Heart left ventricle (tissue), 16 donors: ENCODE measurements at places on chromosomes 2 and 18. TPM values are rescaled to one million over a fixed set of nuclear protein-coding genes. Genes with fewer than 3 reads are reported as not detected.

DNA sequence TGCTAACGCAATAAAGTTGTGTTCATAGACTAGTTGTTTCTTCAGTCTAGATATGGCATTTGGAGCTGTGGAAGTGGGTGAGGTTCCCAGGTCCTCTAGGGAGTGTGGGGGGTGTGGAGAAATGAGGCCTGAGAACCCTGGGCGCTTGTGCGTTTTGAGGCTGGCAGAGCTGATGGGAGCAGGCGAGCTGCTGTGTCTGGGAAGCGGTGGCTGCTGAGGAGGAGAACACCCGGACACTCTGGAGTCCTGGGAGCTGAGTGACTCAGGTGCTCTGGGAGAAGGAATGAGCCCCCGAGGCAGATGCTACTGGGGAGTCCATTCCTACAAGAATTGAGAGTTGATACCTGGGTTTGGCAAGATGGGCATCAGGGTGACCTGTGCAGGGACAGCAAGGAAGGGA lies 67.5 kb downstream of the LPIN1 start:
- no peak for DNase-seq

- peak; percentile 42 for DNase-seq
Observed at GRCh38 chr2:101264360-101264939, 11.8 kb downstream of the CNOT11 start.

DNA sequence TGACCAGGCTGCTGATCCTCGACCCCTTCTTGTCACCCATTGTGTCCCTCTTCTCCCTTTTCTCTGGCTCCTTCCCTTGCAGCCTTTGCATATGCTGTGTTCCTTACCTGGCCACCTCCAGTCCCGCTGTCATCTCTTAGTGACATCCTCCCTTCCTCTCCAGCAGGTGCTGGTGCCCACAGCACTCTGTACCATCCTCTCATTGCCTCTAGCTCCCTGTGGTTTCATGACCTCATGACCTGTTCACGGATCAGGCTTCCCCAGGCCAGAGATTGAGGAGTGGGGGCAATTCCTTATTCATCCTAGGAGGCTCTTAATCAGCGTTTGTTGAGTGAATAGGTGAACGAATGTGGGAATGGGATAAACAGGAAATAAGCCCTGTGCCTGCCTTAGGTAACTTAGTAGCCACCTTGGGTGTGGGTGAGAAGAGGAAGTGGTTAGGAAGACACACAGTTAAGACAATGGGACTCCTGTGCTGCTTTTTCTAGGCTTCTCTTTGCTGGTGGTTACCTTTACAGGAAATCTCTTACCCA lies 35.5 kb downstream of the ITGA6 start:
- no peak for DNase-seq

DNA sequence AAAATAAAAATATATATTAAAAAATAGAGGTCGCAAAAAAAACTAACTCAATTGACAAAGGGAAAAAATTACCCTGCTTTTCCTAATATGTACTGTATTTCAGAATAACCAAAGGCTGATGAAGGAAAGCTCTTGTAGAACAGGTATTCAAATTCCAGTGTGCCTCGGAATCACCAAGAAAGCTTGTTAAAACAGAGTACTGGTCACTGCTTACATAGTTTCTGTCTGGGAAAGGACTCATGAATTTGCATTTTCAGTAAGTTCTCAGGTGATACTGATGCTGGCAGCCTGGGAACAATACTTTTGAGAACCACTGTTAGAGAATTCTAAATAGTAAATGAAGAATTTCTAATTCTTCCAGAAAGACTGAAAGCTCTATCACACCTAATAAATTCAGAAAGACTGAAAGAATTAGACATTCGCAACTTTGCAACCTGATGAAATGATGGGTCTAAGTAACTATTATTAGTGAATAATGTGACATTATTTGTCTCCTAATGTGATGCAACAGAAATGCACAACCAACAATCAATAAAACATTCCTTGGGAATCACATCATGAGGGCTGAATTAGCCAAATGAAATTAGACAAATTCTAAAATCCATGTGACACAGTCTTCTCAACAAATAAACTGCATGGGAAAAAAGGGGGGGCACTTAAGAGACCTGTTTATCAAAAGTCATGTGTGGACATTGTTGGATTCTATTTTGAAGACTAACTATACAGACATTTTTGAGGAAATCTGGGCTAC lies 21.9 kb downstream of the RPRD1A start:
- no peak for DNase-seq

DNA sequence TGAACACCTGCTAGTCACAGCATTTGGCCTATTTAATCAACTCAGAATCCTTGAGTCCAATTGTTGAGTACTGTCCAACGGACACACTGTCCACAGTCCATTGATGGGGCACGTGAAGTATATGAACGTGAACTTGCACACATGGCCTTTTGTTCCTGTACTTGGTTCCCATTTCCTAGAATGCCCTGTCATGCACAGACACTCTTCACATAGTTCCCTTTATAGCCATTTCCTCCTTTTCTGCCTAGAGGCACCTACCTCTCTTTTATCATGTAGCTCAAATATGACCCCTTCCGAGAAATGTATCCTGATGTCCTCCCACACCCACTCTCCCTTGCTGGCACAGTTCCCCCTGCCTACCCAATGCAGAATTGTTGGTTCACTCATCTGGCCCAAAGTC lies 8.7 kb upstream of the CRYGA start:
- no peak for DNase-seq

GRCh38 chr18:46678785-46679399 lies 21.9 kb upstream of the LOXHD1 start:
- DNase-seq: no peak

- DNase-seq: no peak
Observed at GRCh38 chr2:211837706-211838105, 700.9 kb downstream of the ERBB4 start.

DNA sequence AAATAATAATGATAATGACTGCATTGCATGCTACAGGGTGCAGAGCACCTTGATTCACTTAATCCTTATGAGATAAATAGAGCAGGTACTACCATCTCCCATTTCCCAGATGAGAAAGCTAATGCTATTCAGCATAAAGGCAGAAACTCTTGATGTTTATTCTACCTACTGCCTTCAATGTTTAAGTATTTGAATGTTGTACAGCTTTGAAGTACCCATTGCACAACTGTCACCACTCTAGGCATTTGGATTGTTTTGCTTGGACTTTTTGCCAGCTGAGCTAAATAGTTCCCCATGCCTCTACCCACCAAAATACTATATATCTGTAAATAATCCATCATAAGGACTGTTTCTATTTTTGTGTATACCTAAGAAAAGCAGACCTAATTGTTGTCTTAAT lies 7.7 kb upstream of the MXD1 start:
- DNase-seq: no peak

Gene CCDC148
- polyA plus RNA-seq: not detected

Gene CCL20
- 1.1 TPM for polyA plus RNA-seq

Gene STPG4
- polyA plus RNA-seq: not detected

DNA sequence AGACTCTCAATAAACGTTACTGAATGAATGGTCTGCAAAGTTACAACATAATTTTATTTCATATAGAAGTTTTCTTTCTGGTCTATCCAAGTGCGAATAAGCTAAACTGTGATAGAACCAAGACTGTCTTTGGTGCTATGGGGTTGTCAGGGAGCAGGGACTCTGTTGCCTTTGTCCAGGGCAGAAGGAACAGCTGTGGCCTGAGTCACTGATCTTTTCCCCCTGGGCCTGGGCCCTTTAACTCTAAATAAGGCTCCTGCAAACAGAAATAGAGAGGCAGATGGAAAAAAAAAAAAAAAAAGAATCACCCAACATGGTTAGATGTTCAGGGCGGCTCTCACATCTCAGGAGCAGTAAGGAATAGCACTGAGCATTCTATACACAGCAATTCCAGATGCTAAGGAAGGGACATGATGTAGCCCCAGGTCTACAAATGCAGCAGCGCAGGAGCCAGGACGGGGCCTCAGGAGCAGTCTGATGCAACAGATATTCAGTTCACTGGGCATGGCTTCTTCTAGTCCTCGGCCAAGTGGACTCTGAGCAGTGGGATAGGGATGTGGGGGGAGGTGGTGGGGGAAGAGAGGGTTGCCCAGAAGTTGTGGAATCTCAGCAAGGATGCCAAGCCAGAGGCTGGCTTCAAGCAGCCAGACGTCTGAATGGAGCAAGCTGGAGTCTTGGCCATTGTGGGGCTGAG lies 247.1 kb upstream of the SIX2 start:
- no peak for DNase-seq

DNA sequence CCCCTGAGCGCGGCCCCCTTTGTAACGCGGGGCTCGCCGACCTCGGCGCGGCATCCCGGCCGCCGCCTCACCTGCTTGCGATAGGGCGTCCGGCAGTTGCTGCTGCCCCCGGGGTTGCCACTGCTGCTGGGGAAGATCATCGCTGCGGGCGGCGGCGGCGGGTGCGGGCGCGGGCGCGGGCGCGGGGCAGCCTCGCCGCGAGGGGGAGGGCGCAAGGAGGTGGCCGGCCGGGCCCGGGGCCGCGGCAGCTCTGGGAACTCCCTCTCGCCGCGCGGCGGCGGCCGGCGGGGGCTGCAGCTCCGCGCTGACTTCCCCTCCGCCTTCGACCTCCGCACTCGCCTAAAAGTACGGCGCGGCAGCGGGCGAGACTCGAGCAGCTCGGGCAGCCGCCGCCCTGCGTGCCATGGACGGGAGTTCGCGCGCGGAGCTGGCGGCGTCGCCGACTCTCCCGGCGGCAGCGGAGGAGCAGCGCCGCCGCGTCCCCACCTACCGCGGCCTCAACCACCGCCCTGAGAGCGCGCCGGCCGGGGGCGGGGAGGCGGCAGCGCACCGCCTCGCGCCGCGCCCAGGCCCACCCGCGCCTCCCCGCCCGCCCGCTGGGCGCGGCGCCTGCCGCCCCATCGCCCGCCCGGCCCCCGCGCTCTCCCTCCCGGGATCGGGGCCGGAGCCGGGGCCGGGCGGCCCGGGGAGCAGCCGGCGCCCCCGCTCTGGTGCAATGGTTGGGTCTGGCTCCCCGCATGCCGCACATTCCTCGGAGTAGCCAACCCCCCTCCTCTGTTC lies 86.0 kb downstream of the RBMS1 start:
- peak; percentile 77 for DNase-seq

GRCh38 chr18:56257205-56257604 lies 381.2 kb downstream of the TXNL1 start:
- DNase-seq: no peak

GRCh38 chr2:196316050-196316430 lies 144.7 kb upstream of the STK17B start:
- DNase-seq: no peak

Gene PTCD3
- 25.0 TPM for polyA plus RNA-seq

GRCh38 chr2:240459401-240460252 lies 24.2 kb downstream of the GPC1 start:
- DNase-seq: peak; percentile 58

Gene ARHGEF4
- 2.1 TPM for polyA plus RNA-seq

Gene RFX8
- 0.50 TPM for polyA plus RNA-seq

DNA sequence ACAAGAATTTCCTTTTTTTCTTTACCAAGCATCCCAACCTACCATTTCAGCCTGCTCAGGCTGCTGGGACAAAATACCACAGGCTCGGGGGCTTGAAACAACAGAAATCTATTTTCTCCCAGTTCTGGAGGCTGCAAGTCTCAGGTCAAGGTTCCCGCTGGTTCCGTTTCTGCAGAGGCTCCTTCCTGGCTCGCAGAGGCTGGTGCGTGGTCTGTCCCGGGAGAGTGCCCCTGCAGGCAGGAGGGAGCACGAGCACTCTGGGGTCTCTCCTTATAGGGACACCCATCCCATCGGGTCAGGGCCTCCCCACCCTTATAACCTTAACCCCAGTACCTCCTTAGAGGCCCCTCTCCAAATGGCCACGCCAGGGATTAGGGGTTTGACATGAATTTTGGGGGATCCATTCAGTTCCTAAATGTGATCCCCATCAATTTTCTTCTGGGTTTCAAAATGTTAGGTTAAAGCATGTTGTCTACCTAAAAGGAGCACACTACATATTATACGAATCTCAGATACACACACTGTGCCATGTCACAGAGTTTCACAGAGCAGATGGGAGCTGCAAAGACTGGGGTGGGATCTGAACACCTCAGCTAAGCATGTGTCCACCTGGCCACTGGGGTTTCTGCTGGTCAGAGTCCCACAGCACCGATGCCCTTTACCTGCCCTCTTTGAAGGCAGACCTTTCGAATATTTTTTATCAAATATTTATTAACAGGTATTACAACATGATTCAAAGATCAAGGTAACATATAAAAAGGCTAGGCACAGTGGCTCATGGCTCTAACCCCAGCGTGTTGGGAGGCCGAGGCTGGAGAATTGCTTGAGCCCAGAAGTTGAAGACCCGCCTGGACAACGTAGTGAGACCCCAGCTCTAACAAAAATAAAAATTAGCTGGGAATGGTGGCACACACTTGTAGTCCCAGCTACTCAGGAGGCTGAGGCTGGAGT lies 17.6 kb upstream of the ADI1 start:
- peak; percentile 55 for DNase-seq

DNA sequence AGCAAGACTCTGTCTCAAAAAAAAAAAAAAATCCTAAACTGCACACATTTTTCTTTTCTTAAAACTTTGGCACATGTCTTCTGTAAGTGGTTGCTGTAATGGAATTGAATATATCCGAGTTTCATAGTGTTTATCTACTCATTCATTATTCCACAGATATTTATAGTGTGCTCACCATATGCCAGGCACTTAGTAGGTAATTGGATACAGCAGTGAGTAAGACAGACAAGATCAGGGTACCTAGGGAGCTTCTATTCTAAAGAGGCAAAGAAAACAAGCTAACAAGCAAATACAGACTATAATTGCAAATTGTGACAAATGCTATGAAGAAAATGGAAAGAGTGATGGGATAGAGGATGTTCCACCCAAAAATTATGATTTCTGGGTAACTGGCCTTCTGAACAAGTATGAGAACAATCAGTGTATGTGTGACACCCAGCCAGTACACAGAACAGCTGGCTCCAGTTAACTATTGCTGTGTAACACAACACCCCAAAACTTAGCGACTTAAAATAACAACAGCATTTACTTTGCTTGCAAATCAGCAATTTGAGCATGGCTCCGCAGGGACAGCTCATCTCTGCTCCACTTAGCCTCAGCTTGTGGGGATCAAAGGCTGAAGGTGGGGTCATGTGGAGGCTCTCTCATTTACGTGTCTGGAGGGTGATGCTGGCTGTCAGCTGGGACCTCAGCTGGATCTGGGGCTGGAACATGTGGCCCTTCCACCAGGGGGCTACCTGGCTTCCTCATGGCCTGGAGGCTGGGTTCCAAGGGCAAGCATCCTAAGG lies 224.9 kb downstream of the INSIG2 start:
- DNase-seq: no peak

Gene TMEM178A
- 0.65 TPM for polyA plus RNA-seq

DNA sequence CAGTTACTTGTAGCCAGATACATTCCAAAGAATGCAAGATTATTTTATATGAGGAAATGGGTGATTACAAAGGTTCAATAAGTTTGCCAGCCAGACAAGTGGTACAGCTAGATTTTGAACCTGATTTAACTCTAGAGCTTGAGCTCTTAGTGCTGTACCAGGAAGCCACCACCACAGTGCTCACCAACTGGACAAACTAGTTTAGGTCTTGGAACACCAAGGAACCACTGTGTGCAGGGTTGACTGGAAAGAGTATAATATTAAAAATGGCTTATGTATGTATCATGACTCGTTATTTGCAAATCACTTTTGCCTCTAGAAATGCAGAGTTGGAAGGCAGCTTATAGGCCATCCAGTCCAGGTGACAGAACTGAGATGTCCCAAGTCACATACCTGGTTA lies 177.2 kb downstream of the TXNL1 start:
- DNase-seq: no peak

Gene ADCYAP1
- polyA plus RNA-seq: not detected

- DNase-seq: peak; percentile 45
Observed at GRCh38 chr2:226995625-226996041, 159.8 kb downstream of the RHBDD1 start.

Gene LRATD1
- 0.10 TPM for polyA plus RNA-seq

GRCh38 chr2:165528691-165529090 lies 59.2 kb downstream of the CSRNP3 start:
- no peak for DNase-seq
